H1 (cell line): ENCODE measurements at places on chromosomes 2 and 18. TPM values are rescaled to one million over a fixed set of nuclear protein-coding genes. Genes with fewer than 3 reads are reported as not detected.

The CDH2 gene
- 53.8 and 56.5 TPM in 2 replicates for total RNA-seq

GRCh38 chr2:112198780-112199179 lies 56.1 kb downstream of the ZC3H8 start:
- no peak for DNase-seq

The RFTN2 gene
- total RNA-seq: 1.2 and 2.4 TPM in 2 replicates

GRCh38 chr2:54906716-54907115 lies 143.5 kb downstream of the RTN4 start:
- no peak for DNase-seq

GRCh38 chr18:25253136-25253535 lies 98.8 kb downstream of the ZNF521 start:
- no peak for DNase-seq

GRCh38 chr2:203209538-203209937 lies 29.3 kb upstream of the CYP20A1 start:
- DNase-seq: no peak

DNA sequence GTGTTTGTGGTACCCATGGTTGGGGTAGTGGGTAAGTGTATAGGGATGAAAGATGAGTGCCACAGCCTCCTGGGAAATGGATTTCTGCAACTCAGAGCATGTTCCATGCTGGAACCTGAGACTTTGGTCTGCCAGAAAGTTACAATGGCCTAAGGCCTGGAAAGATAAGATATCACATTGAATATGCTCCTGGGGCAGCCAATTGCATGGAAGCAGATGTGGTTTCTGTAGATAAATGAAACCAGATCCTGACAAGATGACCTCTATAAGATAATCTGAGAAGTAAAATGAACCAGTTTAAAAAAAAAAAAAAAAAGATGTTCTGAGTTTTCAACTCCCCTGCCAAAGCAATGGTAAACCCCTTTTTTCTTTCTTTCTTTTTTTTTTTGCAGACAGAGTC lies 91.4 kb upstream of the NCK2 start:
- no peak for DNase-seq

- no peak for DNase-seq
These were observed 259.5 kb downstream of the SP3 start for GRCh38 chr2:173705656-173706055.

The DGKD gene
- total RNA-seq: 30.9 and 31.3 TPM in 2 replicates

The ATG4B gene
- 93.7 and 103 TPM in 2 replicates for total RNA-seq

DNA sequence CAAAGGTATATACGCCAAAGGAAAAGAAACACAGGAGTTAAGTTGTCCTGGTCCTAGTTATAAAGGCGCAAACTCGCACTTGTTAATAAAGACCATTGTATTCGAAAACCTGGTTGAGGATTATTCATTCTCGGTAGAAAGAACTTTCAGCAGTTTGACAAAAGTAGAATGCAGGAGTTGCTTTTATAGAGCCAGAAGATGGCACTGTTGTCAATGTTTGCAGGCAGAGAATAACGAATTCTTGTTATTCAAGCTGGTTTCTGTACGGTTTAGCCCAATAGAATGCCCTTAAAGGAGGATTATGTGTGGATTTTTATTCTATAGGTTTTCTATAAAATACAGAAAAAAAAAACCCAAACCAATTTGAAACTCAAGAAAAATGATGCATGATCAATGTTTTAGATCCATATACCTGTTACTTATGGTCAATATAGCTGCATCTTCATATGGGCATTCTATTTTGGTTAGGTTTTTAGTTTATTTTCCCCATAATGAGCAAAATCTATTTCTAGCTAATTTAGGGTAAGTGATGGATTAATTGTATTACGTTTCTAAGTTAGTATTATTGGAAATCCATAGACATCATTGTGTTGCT lies 510.3 kb downstream of the PLCL1 start:
- no peak for DNase-seq

DNA sequence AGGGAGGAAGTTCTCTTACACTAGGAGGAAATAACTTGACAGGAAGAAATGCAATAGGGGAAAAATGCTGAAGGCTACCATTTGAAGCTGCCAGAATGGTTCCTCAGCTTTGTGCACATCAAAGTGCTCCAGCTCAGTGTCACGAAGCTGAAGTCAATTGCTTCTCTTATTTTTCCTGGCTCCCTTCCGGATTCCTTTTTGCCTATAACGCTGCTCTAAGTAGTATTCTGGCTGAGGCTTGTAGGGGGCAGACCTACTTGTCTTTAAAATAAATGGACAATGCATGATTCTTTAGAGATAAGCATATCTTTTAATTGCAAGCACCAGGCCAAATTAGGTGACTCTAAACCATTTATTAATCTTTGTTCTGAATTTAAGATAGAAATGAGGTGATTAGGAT lies 60.3 kb upstream of the SCN1A start:
- no peak for DNase-seq
